ENCODE measurements at places on chromosomes 1 and 21.

DNA sequence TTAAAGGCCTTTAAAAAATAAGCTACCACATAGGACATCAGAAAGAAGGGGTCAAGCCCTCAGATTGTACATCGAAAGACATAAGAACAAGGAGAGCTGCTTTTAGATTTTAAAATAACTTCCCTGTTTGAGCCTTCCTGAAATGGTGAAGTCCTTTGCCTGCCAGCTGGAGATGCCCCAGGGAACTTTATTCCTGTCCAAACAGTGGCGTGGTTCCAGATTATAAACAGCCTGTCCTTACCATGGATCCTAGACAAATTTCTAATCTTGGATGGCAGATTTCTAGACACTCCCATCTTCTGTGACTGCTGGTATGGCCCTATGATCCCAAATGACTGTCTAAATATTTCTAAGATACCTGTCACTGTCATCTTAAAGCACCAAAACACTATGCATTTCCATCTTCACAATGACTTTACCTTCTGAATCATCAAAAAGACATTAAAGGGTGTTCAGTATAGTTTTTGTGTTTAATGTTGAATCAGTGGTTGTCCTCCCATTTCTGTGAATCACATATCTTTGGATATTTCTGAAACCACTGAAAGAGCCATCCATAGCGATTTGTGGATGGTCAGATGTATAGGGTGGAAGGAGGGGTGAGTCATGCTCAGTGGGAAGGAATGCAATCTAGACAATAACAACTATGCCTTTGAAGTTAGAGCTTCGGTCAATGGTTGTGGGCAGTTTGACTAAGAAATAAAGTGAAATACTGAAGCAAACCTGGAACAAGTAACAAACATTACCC, 23.2 kb downstream of the ILDR2 start:
- DNase-seq, result no peak

GRCh38 chr1:13908128-13908527, 208.1 kb downstream of the PRDM2 start:
- no peak for DNase-seq

DNA sequence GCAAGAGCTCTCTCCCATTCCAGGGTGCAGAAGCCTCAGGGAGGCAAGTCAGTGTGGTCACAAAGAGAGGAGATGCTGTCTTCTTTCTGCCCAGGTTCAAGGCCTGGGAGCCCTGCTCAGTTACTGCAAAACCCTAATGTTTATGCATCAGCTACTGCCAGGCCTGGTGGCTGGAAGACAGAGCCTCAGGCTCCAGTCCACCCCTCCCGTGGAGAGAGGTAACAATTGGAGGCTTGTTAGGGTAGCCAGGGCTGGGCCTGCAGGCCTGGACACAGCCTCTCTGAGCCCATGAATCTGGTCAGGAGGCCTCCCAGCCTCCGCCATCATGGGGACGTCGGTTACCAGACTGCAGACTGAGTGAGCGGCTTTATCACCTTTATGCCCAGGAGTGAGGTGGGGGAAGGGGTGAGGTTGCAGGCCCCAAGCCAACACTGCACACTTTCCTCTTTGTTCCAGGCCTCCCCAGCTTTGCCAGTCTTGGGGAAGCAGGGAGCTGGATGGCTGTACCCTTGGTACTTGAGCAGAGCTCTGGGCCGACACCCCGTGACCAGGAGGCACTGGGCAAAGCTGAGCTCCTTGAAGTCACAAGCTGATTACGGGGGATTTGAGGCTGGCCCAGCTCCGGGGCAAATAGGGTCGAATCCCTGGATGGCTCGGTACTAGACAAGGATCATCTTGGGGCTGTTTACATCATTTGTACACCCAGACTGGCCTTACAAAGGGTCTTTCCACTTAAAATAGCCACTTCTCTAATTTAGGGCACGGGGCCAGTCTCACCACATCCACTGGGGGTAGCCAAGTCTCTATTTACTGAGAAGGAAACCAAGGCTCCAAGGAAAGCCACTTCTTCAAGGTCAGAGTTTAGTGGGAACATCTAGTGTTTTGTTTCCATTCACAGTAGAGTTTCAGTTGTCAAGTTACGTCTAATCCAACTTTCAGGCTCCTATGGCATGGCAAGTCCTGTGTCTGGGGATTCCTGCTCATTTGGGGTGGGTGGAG, 5.2 kb downstream of the SLC2A1 start:
- no peak for DNase-seq

GRCh38 chr21:25428537-25428936, 178.7 kb downstream of the MRPL39 start:
- no peak for DNase-seq

DNA sequence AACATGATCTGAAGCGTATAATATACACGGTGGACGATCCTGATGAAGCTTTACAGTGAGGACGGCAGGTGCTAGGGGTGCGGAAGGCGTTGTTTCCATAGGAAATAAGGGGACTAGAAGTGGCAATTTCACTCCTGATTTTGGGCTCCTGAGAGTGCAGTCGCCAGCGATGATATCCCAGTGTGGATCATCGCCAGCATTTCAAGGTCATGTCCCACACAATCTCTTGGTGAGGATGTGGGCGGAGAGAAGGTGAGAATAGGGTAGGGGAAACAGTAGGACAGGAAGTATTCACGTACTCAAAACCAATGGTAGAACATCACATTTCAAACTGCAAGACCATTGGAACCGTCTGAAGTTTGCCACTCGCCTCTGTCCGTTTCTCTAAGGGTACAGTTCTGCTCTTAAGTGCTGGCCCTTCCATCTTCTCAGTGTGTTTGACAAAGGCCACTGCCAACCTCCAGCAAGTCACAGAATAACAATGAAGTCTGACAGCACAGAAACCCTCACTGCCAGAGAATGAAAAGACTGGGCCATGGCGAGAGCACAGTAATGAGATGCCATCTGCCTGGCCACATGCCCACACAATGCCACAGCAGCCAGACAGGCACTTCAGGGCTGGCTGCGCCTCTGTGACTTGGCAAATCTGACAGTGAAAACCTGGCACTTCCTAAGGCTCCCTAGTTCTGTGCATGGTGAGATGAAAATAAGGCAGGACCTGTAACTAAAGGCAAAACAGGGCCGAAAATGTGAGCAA, 27.9 kb downstream of the PCSK9 start:
- DNase-seq, result no peak

GRCh38 chr1:94730450-94730849, 89.7 kb upstream of the SLC44A3 start:
- DNase-seq, result no peak

GRCh38 chr1:151713044-151713443, 3.6 kb downstream of the CELF3 start:
- no peak for DNase-seq

GRCh38 chr1:197222780-197223179, 45.3 kb upstream of the CRB1 start:
- no peak for DNase-seq

DNA sequence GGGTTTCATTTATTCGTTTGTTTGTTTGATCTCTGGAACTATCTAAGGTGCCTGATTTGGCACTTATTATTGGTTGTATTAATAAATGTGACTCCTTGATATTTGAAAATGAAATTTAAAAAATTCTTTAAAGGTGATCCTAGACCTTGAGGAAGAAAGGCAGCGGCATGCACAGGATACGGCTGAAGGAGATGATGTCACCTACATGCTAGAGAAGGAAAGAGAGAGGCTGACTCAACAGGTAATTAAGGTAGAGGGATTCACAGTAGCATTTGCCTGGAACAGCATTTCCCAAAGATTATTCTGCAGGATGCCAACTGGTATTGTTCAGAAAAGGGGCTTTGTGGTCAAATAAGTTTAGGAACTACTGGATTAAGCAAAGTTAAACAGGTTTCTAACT, 54.4 kb upstream of the WNT2B start:
- no peak for DNase-seq

DNA sequence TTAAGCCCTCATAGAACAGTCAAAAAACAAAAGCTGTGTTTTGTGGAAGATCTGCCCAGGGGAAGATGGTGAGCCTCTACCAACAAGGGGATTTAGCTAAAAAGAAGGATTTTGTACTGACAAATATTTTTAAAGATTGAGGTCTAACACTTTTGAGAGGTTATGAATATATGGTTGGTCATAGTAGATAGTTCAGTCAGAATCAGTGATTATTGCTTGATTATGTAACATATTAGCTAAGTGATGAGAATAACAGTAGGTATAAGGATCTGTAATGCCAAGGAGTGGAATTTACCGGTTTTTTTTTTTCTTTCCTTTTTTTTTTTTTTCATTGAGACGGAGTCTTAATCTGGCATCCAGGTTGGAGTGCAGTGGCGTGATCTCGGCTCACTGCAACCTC, 79.0 kb downstream of the SASS6 start:
- DNase-seq, result no peak

- DNase-seq, result peak; percentile 95
Observed at GRCh38 chr1:117607471-117607870, 1.6 kb downstream of the TENT5C start.

DNA sequence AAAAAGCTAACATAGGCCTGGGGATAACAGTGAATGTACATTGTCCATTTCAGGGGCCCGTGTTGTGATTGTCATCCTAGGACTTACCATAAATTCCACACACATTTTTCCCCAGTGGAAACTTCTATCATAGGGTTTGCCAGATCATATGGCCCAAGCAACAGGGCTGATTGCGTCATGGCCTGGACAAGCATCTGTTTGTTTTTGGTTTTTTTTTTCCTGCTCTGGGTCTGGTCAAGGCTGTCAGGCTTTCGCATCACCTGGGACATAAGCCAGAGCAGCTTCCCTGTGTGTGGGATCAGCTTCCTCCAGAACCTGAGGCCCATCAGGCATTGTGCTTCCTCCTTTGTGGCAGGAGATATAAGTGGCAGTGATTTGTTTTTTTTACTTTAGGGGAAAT, 598.5 kb upstream of the USP24 start:
- no peak for DNase-seq

GRCh38 chr1:229221106-229222019, 49.5 kb upstream of the RAB4A start:
- DNase-seq, result no peak

DNA sequence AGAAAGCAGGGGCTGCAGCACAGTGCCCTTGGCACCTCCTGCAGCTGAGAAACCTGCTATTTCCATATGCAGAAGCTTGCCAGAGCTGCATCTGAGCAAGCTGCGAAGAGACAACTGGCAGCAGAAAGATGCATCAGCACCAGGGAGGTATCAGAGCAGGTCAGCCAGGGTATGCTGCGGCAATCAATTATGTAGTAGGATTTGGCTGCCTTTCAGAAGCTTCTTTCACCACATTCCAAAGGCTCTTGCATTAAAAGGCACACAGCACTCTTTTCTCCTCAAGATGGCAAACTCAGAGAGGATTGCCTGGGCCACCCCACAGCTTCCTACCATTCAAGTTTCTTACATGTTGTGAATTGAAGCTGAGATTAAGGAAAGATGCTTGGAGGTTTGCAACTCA, 47.6 kb upstream of the RAP1A start:
- DNase-seq, result no peak

- no peak for DNase-seq
Observed at GRCh38 chr1:8661185-8662110, 156.0 kb downstream of the RERE start.

GRCh38 chr1:151282883-151283725, 1.0 kb downstream of the ZNF687 start:
- peak; percentile 31 for DNase-seq

- no peak for DNase-seq
Observed at GRCh38 chr1:63946866-63947491, 173.2 kb downstream of the ROR1 start.

- DNase-seq, result no peak
Observed at GRCh38 chr1:35915693-35916092, 15.2 kb upstream of the AGO3 start.

DNA sequence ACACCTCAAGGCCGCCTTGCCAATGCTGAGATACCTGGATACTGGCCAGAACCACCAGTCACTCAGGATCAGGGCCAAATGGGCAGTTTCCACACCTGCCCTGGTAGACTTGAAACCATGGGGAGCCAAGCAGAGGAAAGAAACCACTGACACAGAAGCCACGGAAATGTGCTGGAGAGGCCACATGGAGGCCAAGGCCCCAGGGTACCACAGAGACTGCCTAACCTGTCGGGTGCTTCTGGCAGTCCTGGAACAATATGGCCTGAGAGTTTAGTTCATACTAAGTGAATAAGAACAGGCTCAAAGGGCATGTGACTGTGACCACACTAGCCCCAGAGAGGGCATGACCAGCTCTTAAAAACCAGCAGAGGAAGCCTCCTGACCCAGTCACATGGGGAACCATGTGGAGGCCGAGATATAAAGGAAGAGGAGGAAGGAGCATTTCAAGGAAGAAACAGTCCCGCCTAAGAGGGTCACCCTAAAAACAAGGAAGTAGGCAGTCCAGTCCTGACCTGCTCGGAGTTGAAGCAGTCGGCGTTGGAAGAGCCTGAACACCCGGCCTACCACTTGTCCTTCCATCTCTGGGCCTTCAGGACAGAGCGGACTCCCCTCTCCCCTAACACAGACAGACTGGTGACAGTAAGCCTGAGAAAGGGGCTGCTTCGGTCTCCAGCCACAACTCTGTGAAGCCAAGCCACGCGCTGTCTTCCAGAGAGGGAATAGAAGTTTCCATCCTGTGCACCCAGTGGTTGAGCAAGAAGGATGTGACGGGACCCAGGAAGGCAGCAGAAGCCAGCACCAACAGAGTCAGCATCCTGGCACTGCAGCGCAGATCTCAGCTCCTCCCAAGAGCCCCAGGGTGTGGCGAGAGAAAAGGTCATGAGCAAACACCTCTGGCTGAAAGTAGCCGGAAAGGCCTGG, at the start of gene DENND2D:
Gene DENND2D, minus strand, starts transcription at position 766 of the 921 bp plus-strand sequence. Its CDS starts 187 bp downstream, at position 579.
- peak; percentile 24 for DNase-seq

- peak; percentile 49 for DNase-seq
Observed at GRCh38 chr21:43810505-43811261, 21.3 kb downstream of the RRP1 start.

DNA sequence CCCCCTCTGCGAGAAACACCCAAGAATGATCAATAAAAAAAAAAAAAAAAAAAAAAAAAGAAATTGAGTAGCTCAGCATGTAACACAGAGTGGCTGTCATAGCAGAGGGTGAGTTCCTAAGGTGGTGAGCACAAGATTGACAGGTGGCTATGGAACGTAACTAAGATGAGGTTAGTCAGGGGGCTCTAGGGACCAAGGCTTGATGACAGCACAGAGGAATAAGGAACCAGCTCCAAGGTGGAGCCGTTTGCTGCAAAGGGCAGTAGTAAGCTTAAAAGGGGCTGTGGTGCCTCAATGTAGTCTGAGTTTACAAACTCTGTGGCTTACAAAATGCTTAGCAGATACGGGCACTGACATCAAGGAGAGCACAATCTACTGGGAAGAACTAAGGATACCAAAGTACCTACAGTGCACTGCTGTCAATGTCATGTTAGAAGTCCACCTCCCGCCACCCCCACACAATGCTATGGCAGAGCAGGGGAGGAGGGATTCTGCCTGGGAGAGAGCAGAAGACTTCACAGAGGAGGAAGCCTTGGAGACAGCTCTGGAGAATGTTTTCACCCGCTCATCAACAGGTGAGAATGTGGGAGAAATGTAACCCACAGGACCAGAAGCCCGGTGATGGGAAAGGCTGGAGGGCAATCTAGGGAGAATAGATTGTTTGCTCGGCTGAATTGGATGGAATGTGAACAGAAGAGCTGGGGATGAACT, 13.1 kb downstream of the IQGAP3 start:
- no peak for DNase-seq

- DNase-seq, result no peak
Observed at GRCh38 chr1:67162954-67163353, 3.3 kb upstream of the IL23R start.

GRCh38 chr1:154736841-154737240, 128.9 kb upstream of the ADAR start:
- DNase-seq, result peak; percentile 28

GRCh38 chr1:156970017-156970416, 49.6 kb downstream of the LRRC71 start:
- DNase-seq, result no peak

- DNase-seq, result no peak
Observed at GRCh38 chr21:28867401-28867800, 125.3 kb downstream of the LTN1 start.
